ENCODE measurements at places on chromosomes 4 and X. TPM values are rescaled to one million over a fixed set of nuclear protein-coding genes. Genes with fewer than 3 reads are reported as not detected.

CLCN4 gene
- total RNA-seq: 53.7 TPM

SPANXA1 gene
- not detected for total RNA-seq

DIAPH2 gene
- 29.9 TPM for total RNA-seq

REELD1 gene
- total RNA-seq: not detected

SLC9B1 gene
- total RNA-seq: 6.9 TPM

TRIM61 gene
- 2.7 TPM for total RNA-seq

AREG gene
- total RNA-seq: 0.49 TPM

SSX2B gene
- not detected for total RNA-seq

STATH gene
- not detected for total RNA-seq

ANK2 gene
- total RNA-seq: 342 TPM

CDX4 gene
- total RNA-seq: not detected

POF1B gene
- total RNA-seq: 2.1 TPM

PLA2G12A gene
- 36.8 TPM for total RNA-seq

DIPK2B gene
- total RNA-seq: 13.6 TPM

SHROOM3 gene
- total RNA-seq: 51.4 TPM

DCAF4L1 gene
- 0.16 TPM for total RNA-seq

PPARGC1A gene
- total RNA-seq: 40.5 TPM

GYPE gene
- total RNA-seq: 2.6 TPM
